ENCODE measurements at places on chromosomes 5 and 9.
A peak's percentile ranks its signal among the peaks of the same experiment; 100 is the strongest.

- DNase-seq: no peak
These were observed 394.3 kb downstream of the OSTF1 start for GRCh38 chr9:75482566-75482965.

DNA sequence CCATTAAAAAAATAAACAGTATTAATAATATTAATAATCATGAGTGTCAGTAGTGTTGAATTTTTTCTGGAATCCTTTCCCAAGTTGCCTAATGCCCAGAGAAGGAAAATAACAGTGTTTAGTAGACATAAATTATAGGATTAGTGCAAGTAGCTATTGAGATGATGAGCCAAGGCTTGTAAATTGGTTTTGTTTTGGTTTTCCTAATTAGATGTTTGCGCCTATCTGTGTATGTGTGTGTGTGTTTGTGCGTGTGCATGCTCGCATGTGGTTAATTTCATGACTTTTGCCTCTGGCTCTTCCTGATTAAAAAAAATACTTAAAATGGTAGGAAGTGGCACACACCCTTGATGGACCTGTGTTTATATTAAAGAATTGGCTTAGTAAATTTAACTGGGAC lies 55.4 kb downstream of the FXN start:
- no peak for DNase-seq

- peak; percentile 89 for DNase-seq
These were observed 194.8 kb upstream of the SLC30A5 start for GRCh38 chr5:68898951-68899471.

DNA sequence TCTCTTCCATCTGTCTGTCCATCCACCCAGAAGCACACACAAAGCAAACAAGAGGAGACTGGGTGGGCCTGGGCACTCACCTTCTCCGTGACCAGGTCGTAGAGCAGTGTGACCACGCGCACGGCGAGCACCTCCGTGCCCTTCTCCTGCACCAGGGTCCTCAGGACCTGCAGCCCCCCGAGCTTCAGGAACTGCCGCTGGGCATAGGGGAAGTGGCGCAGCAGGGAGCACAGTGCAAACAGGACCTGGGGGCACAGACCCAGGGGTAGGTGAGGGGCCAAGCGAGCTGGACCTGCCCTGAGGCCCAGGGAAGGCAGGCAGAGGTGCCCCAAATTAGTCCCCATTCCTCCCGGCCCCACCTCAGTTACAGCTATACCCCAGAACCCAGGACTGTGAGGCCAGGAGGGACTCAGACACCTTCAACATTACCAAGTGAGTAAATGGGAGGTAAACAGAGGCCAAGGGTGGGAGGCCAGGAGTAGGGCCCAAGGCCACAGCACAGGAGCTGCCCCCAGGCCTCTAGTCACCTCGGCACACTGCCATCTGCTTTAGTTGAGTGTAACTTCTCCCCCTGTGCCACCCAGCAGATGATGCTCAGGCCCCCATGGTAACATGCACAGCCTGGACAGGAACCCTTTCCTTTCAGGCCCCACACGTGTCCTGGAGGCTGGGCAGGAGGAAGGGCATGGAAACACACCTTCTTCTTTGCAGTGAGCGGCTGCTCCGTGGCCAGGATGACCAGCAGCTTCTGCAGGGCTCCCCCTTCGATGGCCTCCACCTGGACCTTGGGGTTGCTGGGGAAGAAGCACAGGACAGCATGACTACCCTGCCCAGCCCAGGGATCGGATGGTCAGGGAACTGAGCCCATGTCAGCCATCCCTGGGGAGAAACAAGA lies 76.2 kb upstream of the LRRTM2 start:
- no peak for DNase-seq

- DNase-seq: no peak
These were observed 63.4 kb upstream of the RNU6ATAC start for GRCh38 chr9:134227451-134228411.

Measured in NCI-H524 (cell line).